ENCODE measurements at places on chromosomes 2 and 18.

DNA sequence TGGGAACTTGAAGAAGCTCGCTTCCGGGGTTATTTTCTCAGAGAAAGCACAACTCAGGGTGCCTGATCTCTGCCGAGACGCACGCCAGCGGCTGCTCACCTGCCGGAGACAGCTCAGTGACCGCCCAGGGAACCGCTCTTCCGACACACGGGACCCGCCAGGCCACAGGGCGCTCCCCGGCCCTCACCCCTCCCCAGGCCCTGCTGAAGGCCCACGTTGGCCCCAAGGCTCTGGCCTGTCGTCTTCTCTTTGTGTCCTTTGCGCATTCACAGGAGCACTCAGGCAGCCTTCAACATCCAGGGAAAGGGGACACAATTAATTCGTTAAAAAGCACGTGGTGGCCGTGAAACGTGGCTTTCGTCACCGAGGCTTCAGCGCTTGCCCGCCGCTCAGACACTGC, 276.3 kb upstream of the SALL3 start:
- no peak for DNase-seq

GRCh38 chr2:20452551-20452950, 5.7 kb downstream of the RHOB start:
- DNase-seq, result no peak

DNA sequence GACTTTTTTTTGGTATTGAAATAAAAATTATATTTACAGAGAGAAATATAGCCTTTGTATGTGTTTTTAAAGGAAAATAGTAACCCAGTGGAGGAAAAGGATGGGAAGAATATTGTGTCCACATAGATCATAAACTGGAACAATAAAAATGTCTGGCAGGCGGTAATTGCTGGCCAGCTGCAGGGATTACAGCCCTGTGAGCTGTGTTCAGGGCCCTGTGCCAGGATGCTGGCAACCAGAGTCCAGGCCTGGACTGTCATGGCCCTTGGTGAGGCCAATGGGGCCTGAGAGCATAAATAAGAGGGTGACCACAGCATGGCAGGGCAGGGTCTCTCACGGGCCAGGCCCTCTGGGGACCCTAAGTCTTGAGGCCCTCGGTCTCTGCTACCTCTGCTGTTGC, 171.2 kb downstream of the ACOXL start:
- DNase-seq, result no peak

- DNase-seq, result no peak
Observed at GRCh38 chr2:96846825-96847224, 3.0 kb upstream of the ANKRD23 start.

DNA sequence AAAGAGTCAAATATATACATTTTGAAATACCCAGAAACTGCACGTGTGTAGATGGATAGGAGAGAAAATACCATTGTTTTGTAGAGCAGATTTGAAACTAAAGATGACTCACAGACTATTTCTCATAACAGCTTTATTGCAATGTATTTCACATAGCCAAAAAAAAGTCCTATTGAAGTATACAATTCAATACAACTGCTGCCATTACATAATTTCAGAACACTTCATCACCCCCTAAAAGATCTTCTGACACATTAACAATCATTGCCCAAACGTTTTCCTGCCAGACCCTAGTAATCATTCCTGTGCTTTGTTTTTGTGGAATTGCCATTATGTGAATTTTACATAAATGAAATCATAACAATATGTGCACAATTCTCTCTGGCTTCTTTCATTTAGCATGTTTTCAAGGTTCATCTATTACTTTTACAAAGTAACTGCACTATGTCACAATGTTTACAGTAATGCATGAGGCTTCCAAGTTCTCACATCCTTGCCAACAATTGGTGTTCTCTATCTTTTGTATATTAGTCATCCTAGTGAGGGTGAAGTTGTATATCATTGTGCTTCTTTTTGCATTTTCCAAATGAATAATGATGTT, 378.6 kb upstream of the CWC22 start:
- DNase-seq, result no peak

DNA sequence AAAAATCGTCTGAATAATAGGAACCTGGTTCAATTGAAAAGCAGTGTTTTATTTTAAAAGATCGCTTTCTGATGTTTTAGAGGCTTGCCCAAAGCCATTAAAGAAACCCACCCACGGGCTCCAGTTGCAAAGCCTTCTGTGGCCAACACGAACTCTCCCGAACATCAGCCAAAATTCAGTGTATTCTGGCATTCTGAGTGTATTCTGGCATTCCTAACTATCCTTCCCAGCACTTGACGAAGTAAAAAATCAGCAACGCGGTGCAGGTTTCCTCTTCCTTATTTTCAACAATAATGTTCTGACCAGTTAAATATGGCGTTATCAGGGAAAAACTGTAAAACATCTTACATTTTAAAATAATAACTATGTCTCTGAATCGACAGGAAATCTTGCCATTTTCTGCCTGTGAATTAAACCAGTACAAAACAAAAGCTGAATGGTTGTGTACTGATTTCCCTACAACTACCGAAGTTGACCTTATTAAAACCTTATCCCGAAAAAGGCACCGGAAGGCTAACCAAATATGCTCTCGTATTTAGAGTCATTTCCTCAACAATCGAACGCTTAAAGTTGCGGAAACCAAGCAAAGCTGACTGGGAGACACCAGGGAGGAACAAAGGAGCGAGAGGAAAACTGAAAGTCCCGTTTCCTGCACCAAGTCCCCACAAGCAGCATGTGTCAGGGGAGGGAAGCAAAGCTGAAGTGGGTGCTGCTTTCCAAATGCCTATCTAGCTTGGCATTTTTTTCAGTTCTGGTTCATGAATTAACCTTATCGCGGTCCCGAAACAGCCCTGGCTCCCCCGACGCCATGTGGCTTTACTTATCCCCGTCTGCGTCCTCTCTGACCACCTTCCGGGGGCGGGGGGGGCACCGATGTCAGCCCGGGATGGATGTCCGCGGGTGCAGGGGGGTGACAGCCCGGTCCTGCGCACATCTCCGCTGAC, 44.3 kb downstream of the ZNF516 start:
- DNase-seq, result no peak

GRCh38 chr2:35172687-35173086, 1182.9 kb upstream of the CRIM1 start:
- DNase-seq, result no peak

GRCh38 chr2:207066166-207066565, 99.6 kb downstream of the KLF7 start:
- DNase-seq, result no peak

DNA sequence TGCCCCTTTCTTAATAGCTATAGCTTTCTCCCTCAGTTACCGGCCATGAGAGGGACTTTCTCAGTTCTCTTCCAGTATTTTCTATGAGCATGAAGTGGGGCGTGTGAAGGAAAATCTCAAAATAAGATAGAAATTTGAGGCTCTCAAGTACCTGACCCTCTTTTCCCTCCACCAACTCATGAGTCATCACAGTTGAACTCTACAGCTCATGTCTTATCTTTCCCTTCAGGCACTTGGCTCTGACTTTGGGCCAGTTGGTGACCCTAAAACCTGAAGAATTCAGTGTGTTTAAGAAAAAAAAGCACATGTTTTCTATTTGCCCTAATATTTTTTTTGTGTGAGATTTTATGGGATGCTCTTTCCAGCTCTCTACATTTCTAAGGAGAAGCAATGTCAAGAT, 896.7 kb upstream of the ZEB2 start:
- DNase-seq, result no peak

GRCh38 chr2:149544692-149545091, 42.9 kb downstream of the MMADHC start:
- no peak for DNase-seq

GRCh38 chr2:191114403-191114886, 36.3 kb downstream of the STAT4 start:
- peak; percentile 11 for DNase-seq

DNA sequence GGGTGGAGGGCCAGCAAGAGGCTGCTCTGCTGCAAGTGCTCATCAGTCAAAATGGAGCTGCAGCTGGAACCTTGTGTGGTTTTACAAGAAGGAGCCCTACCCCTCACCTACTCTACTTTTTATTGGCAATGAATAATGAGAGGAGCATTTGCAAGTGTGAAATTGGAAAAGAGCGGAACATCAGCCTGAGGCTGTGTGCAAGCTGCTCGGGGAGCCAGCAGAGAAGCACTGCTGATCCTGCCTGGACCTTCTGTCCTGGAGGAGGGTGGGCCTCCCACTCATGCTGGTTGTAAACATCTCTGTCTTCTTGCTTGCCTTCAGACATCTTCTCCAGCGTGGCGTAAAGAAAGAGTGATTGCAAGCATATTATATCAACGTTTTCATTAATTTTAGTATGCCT, 256.2 kb downstream of the DLGAP1 start:
- DNase-seq, result no peak

DNA sequence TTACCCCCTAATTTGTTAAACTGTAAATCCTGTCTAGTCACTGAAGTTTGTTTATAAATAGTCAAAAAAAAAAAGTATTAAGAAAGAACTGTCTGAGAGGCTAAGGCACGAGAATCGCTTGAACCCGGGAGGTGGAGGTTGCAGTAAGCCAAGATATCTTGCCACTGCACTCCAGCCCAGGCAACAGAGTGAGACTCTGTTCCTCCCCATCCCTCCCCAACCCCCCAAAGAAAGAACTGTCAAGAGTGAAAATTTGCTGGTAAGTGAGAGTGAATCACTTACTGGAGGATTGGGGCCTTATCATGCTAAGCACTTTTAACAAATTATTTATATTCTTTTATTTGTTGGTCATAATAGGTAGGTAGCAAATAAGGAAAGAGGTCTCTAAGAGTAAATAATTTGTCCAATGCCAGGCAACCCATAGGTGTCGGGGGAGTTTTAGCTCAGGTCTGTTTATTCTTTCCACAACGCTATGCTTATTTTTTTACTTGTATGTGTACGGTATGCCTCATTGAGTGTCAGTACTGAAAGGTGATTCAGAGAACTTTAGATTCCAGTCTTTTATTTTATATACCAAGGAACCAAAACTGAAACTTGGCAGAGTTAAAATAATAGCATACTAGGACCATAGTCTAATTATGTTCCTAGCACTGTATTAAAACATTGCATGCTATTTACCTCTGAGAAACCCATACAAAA, 2.5 kb downstream of the TAF4B start:
- no peak for DNase-seq

DNA sequence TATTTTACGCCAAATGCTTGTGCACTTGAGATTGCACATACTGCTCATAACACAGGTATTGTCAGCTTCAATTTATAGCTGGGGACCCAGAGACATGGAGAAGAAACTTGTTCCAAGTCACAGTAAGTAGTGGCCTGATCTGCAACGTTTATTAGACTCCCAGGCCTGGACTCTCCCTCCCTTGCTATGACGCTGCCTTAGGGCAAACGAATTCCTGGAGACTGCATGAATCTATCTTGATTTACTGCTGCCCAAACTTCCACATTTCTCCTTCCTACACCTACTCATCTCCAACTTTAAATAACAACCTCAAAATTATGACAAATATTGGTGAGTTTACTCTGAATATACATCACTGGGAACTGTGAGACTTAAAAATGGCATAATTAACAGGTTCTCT, 145.1 kb upstream of the CCDC195 start:
- no peak for DNase-seq

- no peak for DNase-seq
Observed at GRCh38 chr2:182924306-182924705, 57.9 kb upstream of the FRZB start.

GRCh38 chr2:201938781-201939180, 94.9 kb upstream of the FZD7 start:
- no peak for DNase-seq

GRCh38 chr2:67994716-67995115, 68.1 kb downstream of the C1D start:
- no peak for DNase-seq

DNA sequence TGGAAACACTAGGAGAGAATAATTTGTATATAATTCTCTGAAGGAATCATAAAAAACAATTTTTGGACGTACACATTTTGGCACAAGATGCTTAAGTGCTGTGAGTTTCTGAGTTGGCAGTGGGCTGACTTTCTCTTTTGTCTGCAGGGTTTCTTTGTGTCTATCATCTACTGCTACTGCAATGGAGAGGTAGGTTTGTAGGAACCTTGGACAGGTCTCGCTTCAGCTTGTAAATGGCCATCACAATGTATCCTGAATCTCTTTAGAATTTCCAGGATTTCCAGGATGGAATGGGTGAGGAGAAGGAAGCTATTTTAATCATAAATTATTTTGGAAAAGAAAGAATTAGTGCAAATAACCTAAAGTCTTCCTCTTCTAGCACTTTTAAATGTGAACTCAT, 83.9 kb downstream of the PTH2R start:
- no peak for DNase-seq

DNA sequence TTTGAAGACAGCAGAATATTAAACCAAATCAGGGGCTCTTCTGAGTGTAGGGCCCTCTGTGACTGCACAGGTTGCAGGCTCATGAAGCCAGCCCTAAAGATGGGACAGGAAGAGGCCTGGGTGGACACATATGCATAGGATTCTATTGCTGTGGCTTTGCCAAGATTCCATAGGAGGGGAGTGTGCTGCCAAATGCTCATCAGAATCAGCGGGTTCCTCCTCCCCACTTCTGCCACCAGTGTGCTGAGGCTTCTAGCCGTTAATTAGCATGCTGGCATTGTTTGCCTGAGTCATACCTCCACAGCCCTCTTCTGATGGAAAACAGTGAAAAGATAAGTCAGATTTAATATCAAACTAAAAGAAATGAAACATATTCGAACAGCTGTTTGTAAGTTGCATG, 103.9 kb upstream of the TMEFF2 start:
- no peak for DNase-seq

All from effector CD4-positive, alpha-beta T cell (primary cell).